CD4-positive, CD25-positive, alpha-beta regulatory T cell (primary cell): ENCODE measurements at places on chromosomes 1 and 21.

- DNase-seq, result no peak
Observed at GRCh38 chr1:21308847-21309652, 18.8 kb upstream of the ECE1 start.

- DNase-seq, result peak; percentile 53
Observed at GRCh38 chr1:223811634-223812101, 34.1 kb downstream of the TP53BP2 start.

- no peak for DNase-seq
Observed at GRCh38 chr1:234928642-234929041, 200.0 kb downstream of the TOMM20 start.

GRCh38 chr1:228063251-228064191, 19.0 kb upstream of the ARF1 start:
- DNase-seq, result no peak

GRCh38 chr1:246157516-246157915, 349.6 kb downstream of the SMYD3 start:
- DNase-seq, result no peak

GRCh38 chr1:25863486-25864262, 4.4 kb upstream of the AUNIP start:
- DNase-seq, result no peak

- peak; percentile 29 for DNase-seq
Observed at GRCh38 chr1:205488074-205488723, 16.3 kb upstream of the CDK18 start.
